ENCODE measurements at places on chromosomes 3 and 15.

DNA sequence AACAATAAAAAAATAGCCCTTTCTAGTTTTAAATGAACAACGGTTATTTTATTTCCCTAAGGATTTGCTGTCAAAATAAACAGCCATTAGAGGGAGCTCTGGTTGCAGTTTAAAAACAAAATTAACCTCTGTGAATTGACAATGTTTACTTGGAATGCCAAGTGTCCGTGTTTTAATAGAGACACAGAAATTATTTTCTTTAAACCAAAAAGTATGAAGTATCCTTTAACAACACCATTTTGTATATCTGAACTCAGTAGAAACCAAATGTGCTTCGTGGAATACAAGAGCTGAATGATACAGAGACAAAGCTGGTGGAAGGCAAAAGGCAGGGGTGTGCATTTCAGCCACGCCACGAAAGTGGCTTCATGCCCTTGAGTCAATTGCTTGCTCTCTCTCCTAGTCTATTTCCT is 74.4 kb downstream of the MOBP start:
- peak; percentile 15 for DNase-seq

GRCh38 chr3:175018946-175019727 is 160.0 kb downstream of the NAALADL2 start:
- no peak for DNase-seq

DNA sequence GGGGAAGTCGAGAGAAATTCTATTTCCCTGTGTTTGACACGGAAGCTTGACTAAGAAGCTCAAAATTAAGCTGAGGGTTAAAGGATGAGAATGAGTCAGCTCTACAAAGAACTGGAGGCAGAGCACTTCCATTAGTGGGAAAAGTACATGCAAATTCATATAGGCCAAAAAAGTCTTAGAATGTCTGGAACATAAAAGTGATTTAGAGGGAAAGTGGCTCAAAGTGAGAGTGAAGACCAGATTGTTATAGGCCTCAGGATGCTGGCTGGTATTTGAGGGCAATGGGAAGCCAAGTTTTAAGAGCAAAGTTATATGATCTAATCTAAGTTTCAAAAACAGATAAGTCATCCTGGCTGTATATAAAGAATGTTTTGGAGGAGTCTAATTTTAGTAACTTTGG is 857.3 kb downstream of the NAALADL2 start:
- DNase-seq, result no peak

- DNase-seq, result no peak
These were observed 175.0 kb downstream of the OPA1 start for GRCh38 chr3:193768070-193768394.

- DNase-seq, result peak; percentile 73
These were observed 1.2 kb downstream of the HRH1 start for GRCh38 chr3:11155341-11156025.

Measured in ACHN (cell line).